ENCODE measurements at places on chromosomes 16 and 17.
A peak's percentile ranks its signal among the peaks of the same experiment; 100 is the strongest.

DNA sequence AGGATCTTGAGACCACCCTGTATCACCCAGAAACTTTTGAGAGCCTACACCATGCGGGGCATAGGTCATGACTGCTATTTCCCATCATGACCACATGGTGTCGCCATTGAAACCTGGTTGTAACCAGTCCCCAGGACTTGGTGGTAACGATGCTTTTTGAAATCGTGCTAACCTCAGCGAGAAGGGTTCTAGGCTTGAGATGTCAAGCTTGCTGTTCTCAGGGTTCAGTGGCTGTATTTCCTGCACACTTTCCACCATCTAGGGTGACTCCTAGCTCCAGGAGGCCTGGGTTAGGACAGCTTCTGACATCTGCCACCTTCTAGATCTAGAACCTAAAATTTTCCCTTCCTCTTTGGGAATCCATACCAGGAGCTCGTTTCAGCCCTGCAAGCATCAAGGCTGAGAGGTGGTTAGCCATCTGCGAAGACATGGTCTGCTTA, 13.0 kb upstream of the SPNS3 start:
- DNase-seq, result peak; percentile 30

- DNase-seq, result no peak
Observed at GRCh38 chr17:17985555-17985954, 12.9 kb downstream of the DRC3 start.

- DNase-seq, result no peak
Observed at GRCh38 chr17:29079887-29080286, 36.9 kb downstream of the PIPOX start.

DNA sequence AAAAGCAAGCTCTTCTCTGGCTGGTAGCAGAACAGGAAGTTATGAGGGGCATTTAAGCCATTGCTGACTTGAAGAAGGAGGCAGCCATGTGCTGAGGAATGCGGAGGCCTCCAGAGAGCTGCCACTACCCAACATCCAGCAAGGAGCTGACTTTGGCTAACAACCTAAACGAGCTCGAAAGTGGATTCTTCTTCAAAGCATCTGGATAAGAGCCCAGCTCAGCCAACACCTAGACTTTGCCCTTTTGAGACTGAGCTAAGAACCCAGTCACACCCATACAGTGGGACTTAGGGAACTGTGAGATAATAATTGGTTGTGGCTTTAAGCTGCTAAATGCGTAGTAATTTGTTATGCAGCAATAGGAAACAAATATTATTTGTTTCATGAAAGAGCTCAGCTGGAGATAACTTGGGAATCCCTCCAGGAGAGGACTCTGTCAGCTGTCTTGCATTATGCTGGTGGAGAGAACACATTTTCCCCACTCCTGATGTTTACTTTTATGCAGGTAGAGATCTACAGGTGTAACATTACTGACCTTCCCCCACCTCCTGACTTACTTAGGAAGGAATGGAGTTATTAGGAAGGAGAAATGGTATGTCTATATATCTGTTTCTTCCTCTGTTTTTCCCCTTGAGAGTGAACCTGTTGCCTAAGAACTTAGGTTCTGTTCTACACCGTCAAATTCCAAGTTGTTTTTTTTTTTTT, 52.7 kb upstream of the ZNF629 start:
- no peak for DNase-seq

DNA sequence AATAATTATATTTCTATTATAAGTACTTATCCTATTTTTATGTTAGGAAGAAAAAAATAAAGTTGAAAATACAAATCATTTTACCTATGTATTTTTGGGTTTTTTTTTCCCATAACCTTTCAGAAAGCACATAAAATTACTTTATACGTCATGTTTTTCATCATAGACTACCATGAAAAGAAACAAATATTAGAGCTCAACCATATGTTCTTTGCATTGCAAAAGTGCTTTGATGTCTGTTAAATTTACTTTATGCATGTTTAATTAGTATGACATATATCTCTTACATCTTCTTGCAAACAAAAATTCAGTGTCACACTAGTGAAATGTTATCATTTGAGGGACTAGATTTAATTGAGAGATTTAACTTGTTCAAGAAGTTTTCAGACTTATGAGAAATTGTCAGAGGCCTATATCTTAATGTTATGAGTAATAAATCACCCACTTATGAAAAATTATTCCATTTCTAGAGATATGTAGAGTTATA, 24.0 kb downstream of the BRIP1 start:
- DNase-seq, result no peak

GRCh38 chr17:38742411-38743308, 5.5 kb downstream of the PCGF2 start:
- no peak for DNase-seq

DNA sequence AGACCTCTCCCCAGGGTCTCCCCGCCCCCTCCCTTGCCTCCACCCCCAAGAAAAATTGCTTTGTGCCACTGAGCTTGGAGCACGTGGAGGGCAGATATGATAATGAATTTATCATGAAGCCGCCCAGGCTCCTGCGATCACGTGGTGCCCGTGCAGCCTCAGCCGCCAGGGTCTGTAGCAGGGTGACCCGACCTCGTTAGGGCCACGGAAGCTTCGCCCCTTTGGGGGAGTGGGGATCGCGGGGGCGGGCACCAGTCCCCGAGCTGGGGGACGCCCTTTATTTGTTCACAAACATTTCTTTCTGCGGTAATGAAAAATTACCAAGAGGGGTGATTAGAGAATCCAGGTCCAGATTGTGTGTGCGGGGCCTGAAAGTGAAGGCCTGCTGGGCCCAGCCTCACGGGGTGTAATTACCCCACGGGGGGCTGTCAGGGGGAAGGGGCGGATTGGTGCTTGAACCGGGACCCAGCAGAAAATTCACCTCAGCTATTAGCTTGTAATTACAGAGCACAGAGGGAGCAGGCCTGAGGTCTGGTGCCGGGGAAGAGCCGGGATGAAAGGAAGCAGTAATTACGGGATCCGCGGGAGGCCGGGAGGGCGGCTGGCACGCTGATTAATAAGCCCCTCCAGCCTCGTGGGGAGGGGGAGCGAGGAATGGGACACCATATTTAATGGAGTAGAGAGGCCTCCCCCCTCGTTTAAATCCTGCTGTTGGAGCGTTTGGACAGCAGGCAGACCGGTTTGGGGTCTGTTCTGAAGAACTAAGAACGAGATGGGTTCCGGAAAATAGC, 13.3 kb downstream of the GSE1 start:
- no peak for DNase-seq

- DNase-seq, result no peak
Observed at GRCh38 chr16:48596326-48596725, 13.7 kb downstream of the N4BP1 start.

- DNase-seq, result no peak
Observed at GRCh38 chr17:79065105-79065670, 9.4 kb upstream of the ENGASE start.

GRCh38 chr17:73773702-73774101, 129.5 kb upstream of the SDK2 start:
- no peak for DNase-seq

DNA sequence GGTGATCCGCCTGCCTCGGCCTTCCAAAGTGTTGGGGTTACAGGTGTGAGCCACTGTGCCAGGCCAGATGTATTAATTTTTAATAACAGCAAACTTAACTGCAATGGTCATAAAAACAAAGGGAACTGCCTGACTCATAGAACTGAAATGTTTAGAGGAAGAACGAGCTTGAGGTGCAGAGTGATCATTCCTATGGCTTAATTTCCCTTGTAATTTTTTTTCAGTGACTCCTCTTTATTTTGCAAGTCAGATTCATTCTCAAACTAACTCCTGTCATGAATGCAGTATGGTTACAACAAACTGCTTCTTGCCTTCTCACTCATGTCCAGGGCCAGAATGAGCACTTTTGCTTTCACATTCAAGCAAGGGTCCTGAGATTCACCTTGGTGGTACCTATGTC, 231.3 kb downstream of the HAPSTR1 start:
- no peak for DNase-seq

- no peak for DNase-seq
Observed at GRCh38 chr17:50891577-50891989, 25.4 kb upstream of the TOB1 start.

DNA sequence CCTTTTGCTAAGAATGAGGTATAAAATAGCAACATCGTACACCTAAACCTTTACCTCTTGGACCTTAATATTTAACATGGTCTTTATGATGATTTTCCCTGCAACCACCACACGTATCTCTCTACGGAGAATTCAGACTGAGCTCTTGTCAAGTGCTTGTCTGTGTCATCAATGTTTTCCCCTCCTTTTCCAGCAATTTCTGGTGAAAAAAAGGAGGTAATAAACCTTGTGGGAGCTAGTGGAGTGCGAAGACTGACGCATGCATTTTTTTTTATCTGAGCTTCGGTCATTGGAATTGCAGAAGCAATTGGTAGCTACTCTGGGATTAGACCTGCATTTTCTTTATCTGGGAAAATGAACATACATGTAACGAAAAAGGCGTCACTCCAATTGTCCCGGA, 527.6 kb downstream of the TMEM114 start:
- DNase-seq, result no peak

GRCh38 chr17:75552425-75553294, 27.2 kb downstream of the LLGL2 start:
- DNase-seq, result no peak

GRCh38 chr17:77247048-77247541, 106.3 kb downstream of the SEC14L1 start:
- peak; percentile 69 for DNase-seq

DNA sequence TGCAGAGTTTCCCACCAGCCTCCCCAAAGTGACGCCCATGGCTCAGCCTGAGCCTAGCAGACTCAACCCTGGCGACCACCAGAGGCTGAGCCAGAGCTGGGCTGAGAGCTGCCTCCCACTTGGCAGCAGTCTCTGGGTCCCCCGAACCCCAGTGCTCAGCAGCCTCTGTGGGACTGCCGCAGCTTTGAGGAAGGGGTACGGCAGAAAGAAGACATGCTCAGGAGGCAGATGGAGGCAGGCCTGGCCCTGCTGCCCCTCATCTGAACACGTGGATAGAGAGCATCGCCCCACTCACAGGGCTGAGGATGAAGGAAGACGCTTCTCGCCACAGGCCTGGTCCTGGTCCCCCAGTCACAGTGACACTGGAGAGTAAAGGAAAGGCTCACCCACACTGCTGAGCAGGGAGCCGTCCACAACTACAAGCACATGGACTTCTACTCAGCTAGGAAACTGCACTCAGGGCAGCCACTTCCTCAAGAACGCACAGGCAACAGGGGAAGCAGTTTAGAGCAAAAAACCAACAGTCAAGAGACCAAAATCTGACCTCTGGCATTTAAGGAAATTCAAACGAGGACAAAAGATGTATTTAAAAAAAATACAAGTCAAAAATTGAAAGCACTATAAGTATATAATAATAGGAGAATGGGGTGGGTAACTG, 45.2 kb upstream of the GSG1L start:
- DNase-seq, result no peak

DNA sequence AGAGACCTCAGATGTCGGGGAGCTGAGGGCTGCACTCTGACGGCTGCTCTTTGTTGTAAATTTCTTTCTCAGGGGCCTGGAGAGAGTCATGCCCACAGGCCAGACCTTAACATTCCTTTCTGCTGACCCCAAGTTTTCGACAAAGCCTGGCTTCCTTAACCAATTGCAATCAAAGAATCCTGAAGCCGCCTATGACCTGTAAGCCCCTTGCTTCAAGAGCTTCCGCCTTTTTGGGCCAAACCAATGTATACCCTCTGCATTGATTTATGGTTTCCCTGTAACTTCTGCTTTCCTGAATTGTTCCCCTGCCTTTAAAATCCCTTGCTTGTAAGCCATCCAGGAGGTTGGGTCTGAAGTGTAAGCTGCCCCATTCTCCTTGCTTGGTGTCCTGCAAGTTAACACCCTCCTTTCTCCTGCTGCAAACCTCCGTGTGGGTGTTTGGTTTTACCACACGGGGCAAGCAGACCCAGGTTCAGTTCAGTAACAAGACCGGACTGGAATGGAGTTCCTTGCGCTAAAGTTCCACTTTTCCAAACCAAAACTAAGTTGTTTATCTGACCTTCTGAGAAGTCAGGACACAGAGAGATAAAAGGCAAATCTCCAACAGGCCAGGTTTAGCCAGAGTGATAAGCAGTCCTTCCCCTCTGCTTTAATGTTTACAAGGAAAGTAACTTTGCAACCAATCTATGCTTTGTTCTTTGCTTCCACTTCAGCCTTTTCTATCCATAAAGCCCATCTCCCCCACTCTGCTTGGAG, 141.6 kb downstream of the KCNJ12 start:
- no peak for DNase-seq

DNA sequence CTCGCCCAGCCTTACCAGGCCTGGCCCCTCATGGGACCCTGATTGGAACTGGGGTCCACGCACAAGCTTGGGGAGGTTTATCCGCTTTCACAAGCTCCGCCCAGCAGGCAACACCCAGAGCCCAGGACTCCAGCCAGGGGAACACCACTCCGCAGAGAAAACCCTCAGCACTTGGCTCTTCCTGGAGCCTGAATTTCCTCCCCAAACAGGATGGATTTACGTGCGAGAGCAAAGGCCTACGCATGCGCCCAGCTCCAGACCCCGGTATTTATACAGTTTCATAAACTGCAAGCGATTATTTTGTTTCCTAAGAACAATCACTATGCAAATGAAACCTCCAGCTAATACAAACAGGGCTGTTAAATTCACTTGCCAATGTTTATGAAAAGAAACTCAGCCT, 22.8 kb downstream of the ZNF423 start:
- DNase-seq, result no peak

- DNase-seq, result no peak
Observed at GRCh38 chr16:69942627-69943170, 8.4 kb upstream of the CLEC18A start.

- no peak for DNase-seq
Observed at GRCh38 chr17:74654742-74655141, 31.2 kb upstream of the CD300E start.

DNA sequence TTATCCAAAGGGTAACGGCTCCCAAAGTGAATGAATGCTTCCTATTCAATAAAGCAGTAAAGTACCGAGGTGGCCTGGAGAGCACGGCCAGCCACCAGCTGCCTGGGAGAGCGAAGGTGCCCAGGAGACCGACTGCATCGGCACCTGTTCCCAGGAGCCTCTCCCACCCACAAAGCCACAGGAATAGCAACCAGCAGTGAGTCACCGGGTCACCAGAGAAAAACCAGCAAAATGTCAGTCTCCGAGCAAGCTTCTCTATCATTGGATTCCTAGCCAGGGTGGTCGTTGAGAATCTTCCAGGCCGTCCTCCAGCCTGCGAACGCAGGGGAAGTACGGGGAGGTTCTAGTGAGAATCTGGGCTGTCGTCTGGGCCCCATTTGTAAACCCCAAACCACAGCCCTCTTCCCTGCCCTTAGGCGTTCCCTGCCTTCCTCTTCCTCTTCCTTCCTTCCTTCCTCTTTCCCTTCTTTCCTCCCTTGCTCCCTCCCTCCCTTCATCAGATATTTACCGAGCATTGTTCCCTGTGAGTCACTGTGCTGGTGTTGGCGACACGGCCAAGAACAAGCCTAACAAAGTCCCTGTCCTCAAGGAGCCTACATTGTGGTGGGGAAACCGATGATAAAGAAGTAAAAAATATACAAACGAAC, 114.6 kb downstream of the SLC39A11 start:
- DNase-seq, result no peak

GRCh38 chr17:72502371-72503341, 381.8 kb downstream of the SOX9 start:
- no peak for DNase-seq

Measured in stimulated activated CD8-positive, alpha-beta memory T cell treated with anti-CD3 and anti-CD28 coated beads, Interleukin-4, amount 100 ng/mL, for 4 hours (primary cell).